Inflammatory macrophage treated with lipopolysaccharide for 4 hours (primary cell): ENCODE measurements at places on chromosomes 4 and X.

DNA sequence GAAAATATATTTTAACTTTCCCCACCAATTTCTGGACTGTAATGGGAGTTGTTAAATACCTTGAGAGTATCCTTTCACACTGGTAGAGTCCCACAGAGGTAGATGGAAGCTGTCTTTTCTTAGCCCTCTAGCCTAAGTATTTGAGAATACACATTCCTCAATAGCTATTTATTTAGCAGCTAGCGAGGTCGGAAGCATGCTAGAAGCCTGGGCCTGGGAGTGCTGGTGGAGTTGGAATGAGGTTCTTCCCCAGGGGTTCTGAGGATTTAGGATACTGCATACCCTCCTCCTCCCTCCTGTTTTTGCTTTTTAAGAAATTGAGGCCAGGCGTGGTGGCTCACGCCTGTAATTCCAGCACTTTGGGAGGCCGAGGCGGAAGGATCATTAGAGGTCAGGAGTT lies 999 bp upstream of the KLHL15 start:
- no peak for DNase-seq

GRCh38 chr4:40963897-40964478 lies 214.2 kb downstream of the NSUN7 start:
- no peak for DNase-seq

DNA sequence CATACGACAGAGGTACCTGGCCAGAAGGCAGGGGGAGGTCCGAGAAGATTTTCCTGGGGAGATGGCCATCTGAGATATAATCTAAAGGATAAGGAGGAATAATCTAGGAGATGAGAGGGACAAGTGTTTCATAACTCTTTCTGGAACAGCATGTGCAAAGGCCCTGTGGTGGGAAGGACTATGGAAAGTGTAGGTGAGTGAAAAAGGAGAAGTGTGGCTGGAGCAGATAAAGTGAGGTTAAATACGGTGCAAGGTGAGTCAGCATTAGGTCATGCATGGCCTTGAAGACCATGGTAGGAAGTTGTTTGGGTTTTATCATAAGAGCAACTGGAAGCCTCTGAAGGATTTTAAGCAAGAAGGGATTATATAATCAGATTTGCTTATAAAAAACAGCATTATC lies 34.6 kb upstream of the MTM1 start:
- no peak for DNase-seq

GRCh38 chrX:19388741-19389140 lies 45.0 kb downstream of the PDHA1 start:
- no peak for DNase-seq

DNA sequence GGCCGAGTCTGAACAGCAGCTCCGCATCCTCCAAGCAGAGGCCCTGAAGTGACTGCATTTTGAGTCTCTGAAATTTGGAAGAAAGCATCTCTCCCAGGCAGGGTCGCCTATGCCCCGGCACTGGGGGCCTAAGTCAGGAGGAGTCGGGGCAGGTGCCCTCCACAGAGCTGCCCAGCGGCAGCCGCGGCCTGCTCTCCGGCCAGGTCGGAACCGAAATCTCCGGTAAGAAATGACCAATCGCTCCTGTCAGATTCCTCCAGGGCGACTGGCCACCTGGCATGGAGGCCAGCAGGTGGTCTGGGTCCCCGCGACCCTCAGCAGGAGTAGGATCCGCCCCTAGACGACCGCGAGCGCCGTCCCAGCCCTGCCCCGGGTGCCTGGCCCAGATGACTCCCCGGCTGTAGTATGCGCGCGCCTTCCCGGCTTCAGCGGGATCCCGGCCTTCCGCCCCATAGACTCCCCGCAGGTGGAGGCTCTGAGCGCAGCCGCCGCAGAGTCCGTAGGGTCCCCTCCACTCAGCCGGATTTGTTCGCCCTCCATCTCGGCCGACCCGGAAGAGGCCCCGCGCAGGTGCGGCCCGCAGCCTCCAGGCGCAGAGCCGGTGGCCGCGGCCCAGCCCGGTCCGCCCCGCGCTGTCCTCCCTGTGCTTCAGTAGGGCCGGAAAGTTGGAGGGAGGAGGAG lies 1.5 kb downstream of the NKX1-1 start:
- no peak for DNase-seq

GRCh38 chr4:74531963-74532794 lies 87.2 kb downstream of the AREG start:
- DNase-seq: peak; percentile 71

GRCh38 chrX:39409246-39409917 lies 608.1 kb downstream of the MID1IP1 start:
- no peak for DNase-seq

DNA sequence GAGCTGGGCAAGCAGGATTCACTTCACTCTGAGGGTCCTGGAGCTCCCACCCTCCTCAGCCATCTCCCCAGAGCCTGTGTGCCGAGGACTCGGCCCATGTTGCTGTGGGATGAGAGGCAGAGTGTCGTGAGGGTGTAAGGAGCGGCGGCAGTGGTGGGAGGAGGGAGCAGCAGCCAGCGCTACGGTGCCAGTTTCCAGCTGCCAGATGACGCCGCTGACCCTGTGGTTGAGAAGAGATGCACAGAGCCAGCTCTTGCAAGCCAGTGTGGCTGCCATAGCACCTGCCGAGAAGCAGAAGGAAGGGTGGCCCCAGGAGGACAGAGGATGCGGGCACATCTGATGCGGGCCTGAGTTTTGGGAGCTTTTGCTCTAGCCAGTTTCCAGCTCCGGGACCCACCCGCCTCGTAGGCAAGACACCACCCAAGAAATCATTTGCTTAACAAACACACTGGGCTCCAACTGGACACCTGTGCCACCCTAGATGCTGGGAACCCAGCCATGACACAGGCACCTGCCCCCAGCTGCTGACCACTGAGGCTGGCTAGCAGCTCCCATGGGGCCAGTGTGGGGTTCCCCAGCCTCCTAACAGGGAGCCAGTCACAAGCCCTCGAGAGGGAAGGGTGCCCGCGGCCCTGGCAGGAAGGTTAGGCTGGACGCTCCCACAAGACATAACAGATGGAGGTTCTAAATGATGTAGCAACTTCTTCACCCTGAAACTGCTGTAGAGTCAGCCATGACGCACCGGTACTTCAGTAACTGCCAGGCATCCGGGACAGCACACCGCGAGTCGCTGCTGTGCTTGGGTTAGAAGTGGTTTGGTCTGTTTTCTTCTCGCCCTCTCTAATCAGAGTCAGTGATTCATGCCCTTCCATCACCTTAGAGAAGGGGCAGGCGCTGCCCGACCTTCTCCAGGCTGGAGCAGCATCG lies 8.9 kb downstream of the MSANTD1 start:
- DNase-seq: no peak

- no peak for DNase-seq
Observed at GRCh38 chr4:75997946-75998345, 7.2 kb upstream of the SDAD1 start.

DNA sequence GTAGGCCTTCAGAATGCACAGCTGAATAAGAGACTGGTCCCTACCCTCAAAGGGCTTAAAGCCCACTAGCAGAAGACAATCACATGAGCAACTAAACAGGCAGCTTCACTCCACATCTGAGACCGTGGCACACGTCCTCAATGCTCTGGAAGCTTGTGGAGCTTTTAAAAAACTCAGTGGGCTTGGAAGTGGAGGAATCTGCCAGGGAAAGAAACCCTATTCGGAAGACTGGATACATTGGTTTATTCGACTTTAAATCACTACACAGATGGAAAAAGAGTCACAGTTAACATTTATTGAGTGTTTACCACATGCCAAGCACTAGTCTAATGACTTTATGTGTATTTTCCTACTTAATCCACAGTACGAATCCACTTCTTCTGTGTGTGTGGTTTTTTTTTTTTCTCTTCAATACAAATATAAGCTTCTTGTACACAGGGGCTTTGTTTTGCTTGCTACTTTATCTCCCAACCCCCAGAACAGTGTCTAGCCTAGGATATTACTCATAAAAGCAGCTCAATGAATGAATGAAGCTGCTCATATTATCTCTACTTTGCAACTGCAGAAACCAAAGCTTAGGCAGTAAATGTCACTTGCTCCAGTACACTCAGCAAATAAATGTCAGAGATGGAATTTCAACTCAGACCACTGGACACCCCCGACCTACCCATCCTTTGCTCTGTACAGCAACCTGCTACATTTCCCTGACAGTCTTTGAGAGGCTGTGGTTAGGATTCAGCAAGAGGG lies 137.7 kb downstream of the LDB2 start:
- no peak for DNase-seq

DNA sequence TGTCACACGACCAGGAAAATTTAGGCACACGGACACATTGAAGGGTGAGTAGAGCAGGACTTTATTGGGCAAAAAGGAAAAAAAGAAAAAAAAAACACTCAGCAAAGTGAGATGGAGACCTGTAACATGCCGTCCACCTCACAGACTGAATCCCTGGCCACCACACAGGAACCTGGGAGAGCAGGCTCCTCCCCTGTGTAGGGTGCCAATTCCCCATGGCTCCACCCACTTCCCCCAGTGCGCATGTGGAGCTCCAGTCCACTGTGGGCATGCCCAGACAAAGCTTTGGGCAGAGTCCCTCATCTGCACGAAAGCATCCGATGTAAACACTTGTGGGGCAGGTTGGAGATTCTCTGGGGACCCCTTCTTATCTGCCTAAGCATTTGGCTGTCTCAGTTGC lies 23.6 kb upstream of the CBR4 start:
- DNase-seq: no peak

- DNase-seq: no peak
Observed at GRCh38 chr4:627347-628125, 2.2 kb downstream of the PDE6B start.

DNA sequence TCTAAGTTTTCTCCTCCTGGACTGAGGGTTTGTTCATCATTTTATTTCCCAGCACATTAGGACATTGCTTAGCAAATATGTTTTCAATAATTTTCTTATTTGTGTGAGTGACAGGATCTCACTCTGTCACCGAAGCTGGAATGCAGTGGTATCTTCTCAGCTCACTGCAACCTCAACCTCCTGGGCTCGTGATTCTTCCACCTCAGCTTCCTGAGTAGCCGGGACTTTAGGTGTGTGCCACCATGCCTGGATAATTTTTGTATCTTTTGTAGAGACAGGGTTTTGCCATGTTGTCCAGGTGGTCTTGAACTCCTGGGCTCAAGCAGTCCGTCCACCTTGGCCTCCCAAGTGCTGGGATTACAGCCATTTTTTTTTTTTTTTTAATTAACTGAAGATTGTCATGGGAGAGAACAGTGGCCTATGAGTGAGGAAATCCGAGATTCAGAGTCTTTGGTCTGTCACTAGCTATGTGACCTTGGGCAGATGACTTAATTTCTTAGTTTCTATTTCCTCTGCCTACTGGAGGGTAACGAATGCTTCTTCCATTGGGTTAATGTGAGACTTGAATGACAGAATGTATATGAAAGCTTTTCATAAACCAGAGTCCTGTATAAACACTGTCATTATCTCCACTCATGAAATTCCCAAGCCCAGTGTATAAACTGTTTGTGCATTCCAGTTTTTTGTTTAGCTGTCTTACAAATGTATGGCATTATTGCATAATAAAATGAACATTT lies 23.9 kb downstream of the MOB1B start:
- peak; percentile 87 for DNase-seq

DNA sequence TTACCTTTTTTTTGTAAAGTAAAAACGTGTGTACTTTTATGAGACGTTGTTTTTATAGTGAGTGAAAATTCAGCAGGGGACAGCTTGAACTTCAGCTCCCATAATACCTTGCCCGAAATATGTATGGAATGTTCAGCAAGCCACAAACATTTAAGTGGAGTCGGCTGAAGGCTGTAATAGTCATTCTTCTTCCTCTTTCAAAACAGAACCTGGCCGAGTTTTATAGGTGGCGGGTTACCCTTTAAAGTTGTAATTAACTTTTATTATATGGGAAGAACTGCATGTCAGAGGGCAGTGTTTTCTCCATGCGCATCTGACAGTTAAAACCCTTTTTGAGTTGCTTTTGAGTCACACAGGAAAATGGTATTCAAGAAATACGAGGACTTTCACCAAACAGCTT lies 50.7 kb downstream of the CLDN34 start:
- DNase-seq: no peak

- no peak for DNase-seq
Observed at GRCh38 chr4:7850489-7850888, 89.2 kb downstream of the AFAP1 start.

DNA sequence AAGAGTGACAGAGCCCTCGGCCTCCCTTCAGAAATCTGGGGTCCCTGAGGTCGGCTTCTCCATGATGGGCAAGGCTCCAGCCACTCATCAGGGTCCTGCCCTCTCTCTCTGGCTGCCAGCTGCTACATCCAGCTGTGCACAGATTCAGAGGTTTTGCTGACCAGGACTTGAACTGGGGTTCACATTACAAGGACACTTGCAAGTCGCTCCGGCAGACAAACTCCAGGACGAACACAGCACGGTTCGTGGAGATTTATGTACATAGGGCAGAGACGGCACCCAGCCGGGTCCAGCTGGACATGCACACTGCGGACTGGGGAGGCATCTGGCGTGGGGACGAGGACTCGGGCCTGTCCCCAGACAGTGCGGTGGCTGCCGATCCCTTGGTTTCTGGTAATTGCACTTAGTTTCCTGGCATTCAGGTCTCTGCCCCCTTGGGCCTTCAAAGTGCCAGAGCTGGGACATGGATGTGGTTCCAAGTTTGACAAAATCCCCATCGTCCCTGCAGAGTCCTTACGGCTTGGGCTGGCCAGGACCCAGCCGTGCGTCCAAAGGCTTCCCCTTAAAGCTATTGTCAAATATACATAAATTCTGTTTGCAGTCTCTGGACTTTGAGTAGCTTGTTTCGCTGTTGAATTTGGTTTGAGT lies 6.2 kb upstream of the C4orf50 start:
- no peak for DNase-seq

- DNase-seq: no peak
Observed at GRCh38 chr4:107870916-107871786, 46.4 kb downstream of the SGMS2 start.

GRCh38 chr4:158164768-158165213 lies 8.0 kb downstream of the GASK1B start:
- DNase-seq: no peak

DNA sequence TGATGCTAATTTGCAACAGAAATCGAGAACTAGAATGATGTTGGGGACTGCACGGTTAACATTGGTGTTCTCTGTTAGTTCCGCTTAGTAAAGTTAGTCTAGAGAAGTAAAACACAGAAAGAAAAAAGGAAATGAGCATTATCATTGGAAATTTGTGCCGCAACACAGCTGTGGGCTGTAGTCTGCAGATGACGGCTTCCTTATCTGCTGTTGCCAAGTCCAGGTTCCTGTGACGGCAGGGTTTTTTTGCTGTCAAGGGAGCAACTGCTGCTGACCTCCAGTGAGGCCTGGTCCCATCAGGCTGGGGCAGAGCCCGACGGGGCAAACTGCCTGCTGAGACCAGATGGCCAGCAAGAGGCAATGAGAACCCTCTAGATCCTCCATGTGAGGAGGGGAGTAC lies 38.9 kb upstream of the PHEX start:
- DNase-seq: peak; percentile 86

GRCh38 chr4:10107111-10108091 lies 9.2 kb downstream of the WDR1 start:
- no peak for DNase-seq

DNA sequence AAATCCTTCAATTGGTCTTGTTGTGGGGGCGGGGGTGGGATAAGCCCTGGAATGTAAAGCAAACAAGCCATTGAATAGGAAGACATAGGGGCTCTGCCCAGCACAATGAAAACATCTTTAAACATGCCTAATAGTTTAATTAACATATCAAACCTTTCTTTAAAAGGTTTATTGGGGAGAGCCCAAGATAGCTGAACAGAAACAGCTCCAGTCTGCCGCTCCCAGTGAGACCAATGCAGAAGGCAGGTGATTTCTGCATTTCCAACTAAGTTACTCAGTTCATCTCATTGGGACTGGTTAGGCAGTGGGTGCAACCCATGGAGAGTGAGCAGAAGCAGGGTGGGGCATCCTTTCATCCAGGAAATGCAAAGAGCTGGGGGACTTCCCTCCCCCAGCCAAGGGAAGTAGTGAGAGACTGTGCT lies 327.2 kb upstream of the CNKSR2 start:
- no peak for DNase-seq

GRCh38 chr4:87088186-87088585 lies 132.2 kb downstream of the KLHL8 start:
- peak; percentile 7 for DNase-seq
